SJCRH30 (cell line): ENCODE measurements at places on chromosomes 12 and 14. TPM values are rescaled to one million over a fixed set of nuclear protein-coding genes. Genes with fewer than 3 reads are reported as not detected.

GPR84 gene
- not detected in 2 replicates for total RNA-seq

ZNF664 gene
- 102 TPM in 2 replicates for total RNA-seq

AKAP5 gene
- 2.4 and 2.5 TPM in 2 replicates for total RNA-seq

SLC6A13 gene
- 0.12 TPM in 1 of 2 replicates, not detected in the other for total RNA-seq

SLC2A14 gene
- total RNA-seq, result 0.04 TPM in 1 of 2 replicates, not detected in the other

GRCh38 chr12:101939856-101940265, 62.5 kb downstream of the DRAM1 start:
- peak; percentile 73 for DNase-seq

DNA sequence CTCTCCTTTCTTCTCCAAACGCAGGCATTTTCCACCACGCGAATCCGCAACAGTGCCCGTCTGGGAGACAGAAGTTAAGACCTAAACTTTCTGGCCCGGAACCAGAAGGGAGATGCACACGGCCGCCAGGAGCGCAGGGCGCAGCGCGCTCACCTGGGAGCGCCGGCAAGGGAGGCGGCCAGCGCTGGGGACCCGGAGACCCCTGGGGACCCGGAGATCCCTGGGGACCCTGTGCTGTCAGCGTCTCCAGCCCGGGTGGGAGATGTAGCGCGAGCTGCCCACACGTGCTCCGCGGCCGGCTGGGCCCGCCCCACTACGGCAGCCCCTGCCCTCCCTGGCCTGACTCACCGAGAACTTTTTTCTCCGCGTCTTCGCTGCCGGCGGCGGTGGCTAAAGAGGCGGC, 620 bp downstream of the YBX3 start:
- DNase-seq, result peak; percentile 45

DNA sequence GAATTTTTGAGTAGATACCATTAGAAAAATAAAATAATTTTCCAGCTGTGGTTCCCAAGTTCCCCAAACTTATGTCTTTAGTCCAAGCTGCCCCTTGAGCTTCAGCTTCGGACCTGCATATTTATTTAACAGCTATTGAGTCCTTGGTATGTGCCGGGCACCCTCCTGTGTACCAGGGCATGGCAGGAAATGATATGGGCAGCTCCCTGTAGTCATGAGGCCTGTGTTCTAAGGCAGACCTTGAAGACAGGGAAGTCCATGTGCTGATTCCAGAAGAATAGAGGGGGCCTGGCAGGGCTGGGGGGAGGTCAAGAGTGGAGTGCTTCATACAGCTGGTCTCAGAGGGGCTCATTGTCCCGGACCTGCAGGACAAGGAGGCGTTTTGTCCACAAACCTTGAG, 29.2 kb downstream of the TRAF3 start:
- no peak for DNase-seq

- DNase-seq, result no peak
Observed at GRCh38 chr12:82099216-82099615, 259.0 kb downstream of the CCDC59 start.

DNA sequence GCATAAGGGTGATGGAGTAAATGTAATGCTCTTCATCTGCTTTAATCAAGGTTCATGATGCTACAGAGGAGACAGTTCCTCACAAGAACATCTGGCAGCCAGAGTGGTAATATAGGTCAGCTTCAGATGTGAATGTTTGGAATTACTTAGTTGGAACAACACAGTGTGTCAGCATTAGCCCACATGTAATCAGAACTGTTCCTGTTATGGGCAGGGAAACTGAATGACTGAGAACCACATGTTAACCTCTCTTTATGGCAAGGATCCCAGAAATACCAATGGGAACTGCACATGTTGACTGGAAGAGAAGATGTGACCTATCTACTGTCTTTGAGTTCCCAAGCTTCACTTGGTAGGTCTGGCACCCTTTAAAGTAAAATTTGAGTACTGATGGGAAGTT, 390.1 kb upstream of the PDE3A start:
- peak; percentile 33 for DNase-seq

- no peak for DNase-seq
Observed at GRCh38 chr12:2691006-2691344, 103.8 kb upstream of the FKBP4 start.

- no peak for DNase-seq
Observed at GRCh38 chr12:41932470-41932991, 212.1 kb downstream of the GXYLT1 start.

- no peak for DNase-seq
Observed at GRCh38 chr14:24080888-24081738, 9.8 kb downstream of the CPNE6 start.

DNA sequence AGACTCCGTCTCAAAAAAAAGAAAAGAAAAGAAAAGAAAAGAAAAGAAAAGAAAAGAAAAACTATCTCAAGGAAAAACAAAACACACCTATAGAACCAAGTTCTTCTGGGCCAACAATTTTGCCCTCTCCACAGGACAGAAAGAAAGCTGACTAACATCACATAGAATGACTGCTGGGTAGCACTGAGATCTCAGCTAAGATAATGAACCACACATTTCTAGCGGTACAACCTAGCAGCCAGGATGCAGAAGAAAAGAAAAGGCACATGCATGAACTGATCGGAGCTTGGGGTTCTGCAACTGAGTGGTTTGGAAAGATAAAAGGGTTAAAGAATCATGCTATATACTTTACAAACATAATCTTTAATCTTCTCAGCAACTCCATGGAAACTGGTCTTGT, 19.5 kb downstream of the TMED10 start:
- DNase-seq, result no peak
